ENCODE measurements at places on chromosomes 2 and 18.

DNA sequence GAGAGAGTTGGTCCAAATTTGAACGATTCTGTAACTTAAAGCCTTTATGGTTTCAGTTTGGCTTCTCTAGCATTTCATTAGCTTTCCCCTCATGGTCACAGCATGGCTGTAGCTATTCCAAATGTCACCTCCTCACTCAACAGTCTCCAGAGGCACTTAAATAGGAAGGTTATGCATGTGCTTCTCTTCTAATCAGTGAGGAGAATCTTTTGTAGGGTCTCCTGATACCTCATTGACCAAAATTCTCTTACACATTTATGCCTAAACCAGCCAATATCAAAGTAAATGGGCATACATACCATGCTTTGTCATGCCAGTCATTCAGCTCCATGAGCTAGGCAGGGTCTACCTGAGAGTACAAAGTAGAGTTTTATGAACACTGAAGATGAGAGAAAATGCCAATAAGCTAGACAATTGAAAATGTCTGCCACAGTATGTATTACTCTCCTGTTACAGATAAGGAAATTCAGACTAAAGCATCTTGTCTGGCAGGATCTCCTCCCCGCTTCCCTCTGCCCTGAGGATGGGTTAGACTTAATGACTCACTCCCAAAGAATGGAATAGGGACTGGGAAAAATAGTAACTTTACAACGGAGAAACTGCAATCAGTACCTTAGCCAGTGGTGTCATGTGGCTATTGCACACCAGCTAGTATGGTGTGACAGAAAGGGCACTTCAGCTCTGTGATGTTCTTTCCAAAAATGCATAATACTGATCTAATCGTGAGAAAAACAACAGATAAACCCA is 15.4 kb downstream of the DSG2 start:
- DNase-seq = no peak

DNA sequence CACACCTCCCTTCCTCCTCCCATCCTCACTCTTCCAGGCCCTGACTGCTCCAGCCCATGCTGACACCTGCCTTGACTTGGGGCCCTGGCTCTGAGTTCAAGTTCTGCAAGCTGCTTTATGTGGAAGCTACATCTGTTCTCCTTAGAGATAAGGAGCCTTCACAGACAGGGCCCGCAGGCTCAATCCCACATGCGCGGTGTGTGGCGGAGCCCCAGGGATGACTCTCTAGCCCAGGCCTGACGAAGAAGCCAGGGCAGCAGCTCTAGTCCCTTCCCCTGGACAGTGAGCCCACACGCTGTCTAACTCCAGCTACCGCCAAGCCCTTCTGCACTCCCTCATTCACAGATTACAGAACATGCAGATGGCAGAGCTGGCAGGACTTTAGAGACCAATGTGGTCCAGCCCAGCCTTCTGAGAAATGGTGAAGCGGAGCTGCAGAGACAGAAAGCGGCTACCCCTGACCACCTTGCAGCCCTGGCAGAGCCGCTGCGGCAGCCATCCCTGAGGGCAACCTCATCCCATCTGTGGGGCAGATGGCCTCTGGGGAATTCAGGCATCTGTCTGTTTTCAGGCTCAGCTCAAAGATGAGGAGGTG is 304.3 kb downstream of the CELF4 start:
- peak; percentile 74 for DNase-seq

DNA sequence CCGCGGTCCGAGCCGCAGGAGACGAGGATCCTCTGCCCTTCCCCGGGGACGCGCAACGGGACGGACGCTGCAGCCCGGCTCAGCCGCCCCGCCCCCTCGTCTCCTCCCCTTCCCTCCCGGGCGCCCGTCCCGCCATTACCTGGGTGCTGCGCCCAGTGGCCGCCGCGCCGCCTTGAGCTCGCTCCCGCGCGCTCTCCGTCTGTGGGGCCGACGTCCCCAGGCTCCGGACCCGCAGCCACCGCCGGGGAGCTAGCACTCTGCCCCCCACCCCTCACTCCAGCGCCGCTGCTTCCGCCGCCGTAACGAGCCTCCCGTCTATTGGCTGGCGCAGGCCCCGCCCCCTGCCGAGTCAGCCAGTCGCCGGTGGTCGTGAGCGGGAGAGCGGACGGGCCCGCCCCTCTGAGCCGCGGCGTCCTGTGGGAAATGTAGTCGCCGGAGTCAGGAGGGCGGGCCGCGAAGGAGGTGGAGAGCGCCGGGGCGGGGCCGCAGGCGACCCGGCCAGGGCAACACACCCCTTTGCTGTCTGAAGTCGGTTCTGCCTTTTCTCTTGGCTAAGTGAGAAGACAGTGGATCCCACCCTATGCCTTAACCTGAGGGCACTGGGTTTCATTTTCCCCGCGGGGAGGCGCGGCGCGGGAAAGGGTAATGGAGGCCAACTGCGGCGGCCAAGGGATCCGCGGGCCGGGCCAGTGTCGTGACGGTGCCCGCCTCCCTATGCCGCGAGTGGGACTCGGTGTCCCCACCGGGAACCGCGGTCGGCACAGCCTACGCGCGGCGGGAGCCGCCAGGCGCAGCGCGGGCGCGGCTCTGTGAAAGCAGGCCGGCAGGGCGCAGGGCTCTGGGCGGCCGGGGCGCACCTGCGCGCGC is at the start of gene SAP130:
Gene SAP130, minus strand, starts transcription at position 259 of the 867 bp plus-strand sequence. CDS start 1,767 bp downstream, outside the sequence.
- DNase-seq = peak; percentile 95

GRCh38 chr2:10935953-10936942 is 24.5 kb downstream of the KCNF1 start:
- no peak for DNase-seq

DNA sequence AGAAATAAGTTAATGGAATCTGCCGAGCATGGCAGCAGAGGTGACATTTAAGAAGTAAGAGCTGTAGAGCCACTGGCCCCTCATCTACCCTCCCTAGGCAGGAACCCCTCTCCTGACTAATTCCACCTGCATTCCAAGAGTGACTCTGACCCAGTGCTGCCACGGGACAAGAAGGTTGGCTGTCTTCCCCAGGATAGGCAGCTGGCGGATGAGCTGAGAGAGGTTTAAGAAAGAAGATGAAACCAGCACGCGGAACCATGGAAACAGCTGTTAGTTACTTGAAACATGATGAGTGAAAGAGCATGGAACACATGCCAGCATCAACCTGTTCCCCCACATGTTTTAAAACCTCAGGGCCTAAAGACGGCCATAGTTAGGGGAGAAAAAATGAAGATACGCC is 74.1 kb downstream of the RND3 start:
- no peak for DNase-seq

DNA sequence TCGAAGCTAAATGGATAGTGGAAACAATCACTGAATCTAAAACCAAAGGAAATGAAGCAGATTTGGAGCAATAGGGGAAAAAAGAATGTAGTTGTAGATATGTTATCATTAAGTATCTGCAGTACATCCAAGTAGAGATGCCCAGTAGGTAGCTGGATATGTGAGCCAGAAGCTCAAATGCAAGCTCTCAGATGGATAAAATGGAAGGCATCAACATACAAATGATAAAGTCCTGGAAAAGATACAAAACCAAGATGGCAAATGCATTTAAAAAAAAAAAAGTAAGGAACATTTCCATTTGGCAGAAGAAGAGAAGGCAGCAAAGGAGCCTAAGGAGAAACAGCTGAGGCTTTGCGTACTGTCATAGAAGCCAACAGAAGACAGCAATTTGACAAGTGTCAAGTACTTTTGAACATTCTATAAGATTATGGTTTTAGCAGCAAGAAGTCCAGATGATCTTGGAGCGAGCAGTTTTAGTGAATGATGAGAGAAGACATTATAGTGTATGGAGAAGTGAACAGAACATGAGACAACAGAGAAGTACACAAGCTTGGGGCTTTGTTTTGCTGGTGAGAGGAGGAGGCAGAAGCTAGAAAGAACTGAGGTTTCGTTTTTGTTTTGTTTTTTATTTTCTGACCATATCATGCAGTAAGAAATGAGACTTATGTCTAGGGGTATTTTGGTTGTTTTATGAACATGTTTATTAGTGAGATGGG is 18.3 kb downstream of the ROCK2 start:
- DNase-seq = no peak

DNA sequence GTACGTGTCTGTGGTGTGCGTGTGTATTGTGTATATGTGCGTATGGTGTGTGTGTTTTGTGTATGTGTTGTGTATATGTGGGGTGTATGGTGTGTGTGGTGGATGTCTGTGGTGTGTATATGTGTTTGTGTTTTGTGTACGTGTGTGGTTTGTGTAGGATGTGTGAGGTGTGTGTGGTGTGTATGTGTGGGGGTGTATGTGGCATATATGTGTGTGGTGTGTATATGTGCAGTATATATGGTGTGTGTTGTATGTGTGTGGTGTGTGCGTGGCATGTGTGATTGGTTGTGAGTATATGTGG is 101.3 kb downstream of the CLIP4 start:
- DNase-seq = no peak

GRCh38 chr18:54946149-54946581 is 13.1 kb downstream of the CCDC68 start:
- no peak for DNase-seq

- DNase-seq = no peak
Measured at GRCh38 chr18:47928466-47928865, 2.0 kb downstream of the SMAD2 start.

GRCh38 chr2:69969126-69969983 is 7.9 kb upstream of the ASPRV1 start:
- DNase-seq = no peak

DNA sequence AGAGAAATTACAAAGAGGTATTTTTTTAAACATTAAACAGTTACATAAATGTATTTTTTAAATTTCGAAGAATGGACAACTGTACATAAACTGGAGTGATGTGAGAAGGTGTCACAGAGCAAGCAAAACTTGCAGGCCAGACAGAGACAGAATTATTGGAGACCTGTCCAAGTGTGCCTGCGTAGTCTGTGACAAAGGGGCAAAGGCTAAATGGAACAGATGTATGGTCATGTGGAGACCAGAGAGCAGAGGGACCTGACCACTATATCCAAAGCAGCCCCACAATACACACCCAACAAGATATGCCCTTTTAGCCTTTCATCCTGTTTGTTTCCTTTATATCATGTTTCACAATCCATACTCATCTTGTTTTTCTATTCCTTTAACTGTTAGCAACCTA is 225.3 kb upstream of the VWC2L start:
- no peak for DNase-seq

GRCh38 chr2:55363636-55364035 is 56.0 kb downstream of the CCDC88A start:
- DNase-seq = no peak

DNA sequence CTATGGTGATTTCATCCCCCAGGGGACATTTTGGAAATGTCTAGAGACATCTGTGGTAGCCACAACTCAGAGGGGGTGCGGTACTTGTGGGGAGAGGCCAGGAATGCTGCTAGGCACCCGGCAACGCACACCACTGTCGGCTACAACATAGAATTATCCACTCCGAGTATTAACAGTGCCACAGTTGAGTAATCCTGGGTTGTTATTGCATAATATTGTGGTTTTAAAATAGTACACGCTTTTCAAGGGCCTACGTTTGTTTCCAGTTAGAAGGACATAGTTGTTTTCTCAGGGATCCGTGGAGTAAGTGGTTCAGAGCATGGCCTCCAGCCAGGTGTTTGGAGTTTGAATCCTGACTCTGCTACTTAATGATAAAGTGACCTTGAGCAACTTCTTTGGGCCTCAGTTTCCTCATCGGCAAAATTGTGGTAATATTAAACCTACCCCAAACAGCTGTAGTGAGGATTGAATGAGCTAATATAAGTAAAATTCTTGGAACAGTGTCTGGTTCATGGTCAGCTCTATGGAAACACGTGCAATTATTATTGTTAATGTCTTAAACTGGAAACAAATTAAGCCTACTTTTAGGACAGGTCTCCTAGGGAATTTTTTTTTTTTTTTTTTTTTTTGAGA is 24.5 kb downstream of the CYP27A1 start:
- no peak for DNase-seq

- DNase-seq = no peak
Measured at GRCh38 chr18:22567794-22568193, 150.1 kb upstream of the CTAGE1 start.

DNA sequence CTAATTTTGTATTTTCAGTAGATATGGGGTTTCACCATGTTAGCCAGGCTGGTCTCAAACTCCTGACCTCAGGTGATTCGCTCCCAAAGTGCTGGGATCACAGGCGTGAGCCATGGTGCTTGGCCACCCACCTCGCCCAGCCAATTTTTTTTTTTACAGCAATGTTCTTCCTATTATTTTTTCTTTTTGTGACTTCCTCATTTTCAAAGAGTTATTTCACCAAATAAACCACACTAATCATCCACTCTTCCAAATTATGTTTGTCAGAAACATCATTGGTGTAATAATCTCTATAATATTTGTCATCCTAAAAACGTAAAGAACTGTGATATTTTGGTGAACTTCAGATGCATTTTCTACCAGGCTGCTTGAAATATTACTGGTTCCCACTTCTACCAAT is 16.3 kb upstream of the PDCL3 start:
- no peak for DNase-seq

DNA sequence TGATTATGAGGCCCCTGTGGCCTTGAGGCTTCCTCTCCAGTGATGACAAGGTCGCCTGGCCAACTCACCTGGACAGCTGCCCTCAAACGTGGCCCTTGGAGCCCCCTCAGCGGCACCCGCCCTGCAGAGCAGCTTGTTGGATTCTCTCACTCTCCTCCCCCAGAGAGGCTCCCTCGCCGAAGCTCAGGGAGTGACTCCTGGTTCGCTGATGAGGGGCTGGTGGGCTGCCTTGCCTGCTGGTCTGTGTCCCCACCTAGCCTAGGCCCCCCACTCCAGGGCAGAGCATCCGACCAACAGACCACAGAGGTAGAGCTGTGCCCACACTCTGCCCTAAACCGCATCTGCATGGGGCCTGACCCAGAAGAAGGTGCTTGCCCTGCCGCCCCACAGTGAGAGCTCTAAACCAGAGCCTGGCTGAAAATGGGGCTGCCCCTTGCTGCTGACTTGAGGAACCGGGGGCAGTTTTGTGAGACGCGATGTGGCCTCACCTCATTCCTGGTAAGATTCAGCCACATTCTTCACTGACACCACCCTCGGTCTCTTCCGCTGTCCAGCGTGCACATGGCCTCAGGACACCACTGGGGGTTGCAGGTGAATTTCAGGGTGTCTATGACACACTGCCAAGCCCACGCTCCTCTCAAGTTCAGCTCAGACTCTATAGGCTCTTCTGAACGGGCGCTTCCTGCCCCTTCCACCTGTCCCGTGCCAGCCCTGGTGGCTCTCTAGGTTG is 131.6 kb downstream of the CABLES1 start:
- DNase-seq = no peak

- no peak for DNase-seq
Measured at GRCh38 chr2:209719034-209719433, 52.6 kb upstream of the UNC80 start.

GRCh38 chr2:156332284-156332533 is 312 bp downstream of the NR4A2 start:
- no peak for DNase-seq

DNA sequence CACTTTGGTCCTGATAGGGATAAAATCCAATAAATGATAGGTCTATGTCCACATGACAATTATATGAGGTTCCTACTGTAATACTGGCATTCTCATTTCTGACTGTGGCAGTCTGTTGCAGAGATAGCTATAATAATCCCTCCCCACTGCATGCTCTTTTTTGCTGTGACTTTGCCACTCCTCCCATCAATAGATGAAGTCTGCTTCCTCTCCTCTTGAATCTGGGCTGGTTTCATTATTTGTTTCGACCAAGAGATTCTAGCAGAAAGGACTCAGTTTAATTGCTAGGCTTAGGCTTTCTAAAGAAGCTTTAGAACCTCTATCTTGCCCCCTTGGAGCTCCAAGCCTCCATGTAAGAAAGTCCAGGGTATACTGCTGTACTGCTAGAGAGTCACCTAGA is 23.3 kb upstream of the CREB1 start:
- DNase-seq = no peak
